ENCODE measurements at places on chromosomes 5 and 9.

DNA sequence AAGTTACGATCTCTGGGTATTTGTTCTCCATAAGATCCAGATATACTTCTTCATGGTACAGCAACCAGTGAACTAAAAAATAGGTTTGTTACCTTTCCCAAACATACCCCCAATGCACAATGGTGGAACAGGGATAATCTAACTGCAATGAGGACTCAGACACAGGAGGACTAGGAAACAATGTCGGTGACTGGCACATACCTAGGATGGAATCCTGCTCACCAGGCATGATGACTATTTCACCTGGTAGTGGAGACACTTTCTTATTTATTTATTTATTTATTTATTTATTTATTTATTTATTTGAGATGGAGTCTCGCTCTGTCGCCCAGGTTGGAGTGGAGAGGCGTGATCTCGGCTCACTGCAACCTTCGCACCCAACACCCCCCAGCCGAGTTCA, 159.9 kb upstream of the CCNH start:
- DNase-seq = no peak

DNA sequence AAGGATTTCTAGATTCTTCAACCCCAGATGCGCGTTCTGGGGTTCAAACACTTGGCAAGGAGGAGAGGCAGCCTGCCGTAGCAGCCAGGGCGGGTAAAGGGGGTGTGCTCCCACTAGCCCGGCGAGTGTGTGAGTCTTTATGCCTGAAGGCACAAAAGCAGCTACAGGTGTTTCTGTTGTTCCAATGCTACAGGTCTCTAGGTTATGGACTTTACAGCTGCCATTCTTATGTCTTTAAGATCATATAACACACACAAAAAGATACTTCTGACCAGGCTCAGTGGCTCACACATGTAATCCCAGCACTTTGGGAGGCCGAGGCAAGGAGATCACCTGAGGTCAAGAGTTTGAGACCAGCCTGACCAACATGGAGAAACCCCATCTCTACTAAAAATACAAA, 133.6 kb upstream of the RETREG1 start:
- DNase-seq = no peak

DNA sequence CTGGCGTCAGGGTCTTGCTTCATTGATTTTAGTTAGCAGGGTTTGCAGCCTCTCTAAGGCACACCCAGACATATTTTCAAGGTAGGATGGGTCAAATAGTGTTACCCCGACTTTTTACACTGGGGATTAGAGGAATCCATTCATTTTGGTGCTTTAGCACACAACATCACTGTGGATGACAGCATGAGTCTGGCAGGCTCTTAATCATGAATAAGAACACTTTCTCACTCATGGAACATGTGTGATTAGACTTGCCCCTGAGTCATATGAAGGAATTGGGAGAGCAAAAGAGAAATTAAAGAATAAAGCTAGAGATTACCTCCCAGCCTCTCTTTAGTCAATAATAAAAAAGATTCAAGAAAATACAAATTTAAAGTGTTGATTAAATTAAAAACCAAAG, 175.6 kb downstream of the SEMA5A start:
- DNase-seq = no peak

DNA sequence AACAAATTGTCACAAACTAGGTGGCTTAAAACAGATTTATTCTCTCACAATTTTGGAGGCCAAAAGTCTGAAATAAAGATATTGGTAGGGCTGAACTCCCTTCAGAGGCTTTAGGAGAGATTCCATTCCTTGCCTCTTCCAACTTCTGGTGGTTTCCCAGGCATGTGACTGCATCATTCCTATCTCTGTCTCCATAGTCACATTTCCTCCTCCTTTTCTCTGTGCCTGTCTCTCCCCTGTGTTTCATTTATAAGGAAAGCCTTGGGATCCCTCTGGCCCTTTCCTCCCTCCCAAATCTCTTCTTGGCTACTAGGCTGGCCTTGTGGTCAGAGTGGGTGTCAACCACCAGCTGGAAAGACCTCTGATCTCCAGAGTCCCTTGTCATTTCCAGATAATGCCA, 78.2 kb downstream of the SNX18 start:
- DNase-seq = no peak

- no peak for DNase-seq
Measured at GRCh38 chr5:141560725-141561483, 57.9 kb downstream of the DIAPH1 start.

GRCh38 chr5:54278036-54278830, 32.1 kb downstream of the ARL15 start:
- DNase-seq = no peak

DNA sequence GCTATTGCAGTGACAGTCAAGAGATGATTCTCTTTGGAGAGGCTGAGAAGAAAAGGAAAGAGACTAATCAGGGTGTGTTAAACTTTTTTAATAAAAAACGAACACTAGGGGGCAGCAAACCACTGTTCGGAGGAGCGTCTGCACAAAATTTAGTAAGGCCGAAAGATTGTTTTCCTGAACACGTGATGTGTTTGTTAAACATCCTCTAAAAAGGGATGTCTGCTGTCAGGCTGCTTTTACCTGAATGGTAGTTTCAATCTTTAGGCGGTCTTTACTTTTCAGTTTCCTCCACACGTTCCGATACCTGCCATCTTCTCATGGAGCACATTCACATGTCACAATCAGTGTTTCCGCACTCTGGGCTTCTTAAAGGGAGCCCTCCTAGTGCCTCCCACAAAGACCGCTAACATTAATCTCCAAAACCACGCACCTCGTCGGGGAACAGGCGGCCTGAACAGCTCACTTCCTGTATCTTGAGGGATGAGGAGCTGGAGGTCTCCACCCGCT, 125.2 kb downstream of the GPBP1 start:
- DNase-seq = peak; percentile 74
